K562 (cell line): ENCODE measurements at places on chromosomes 12 and 14. TPM values are rescaled to one million over a fixed set of nuclear protein-coding genes. Genes with fewer than 3 reads are reported as not detected.

- no peaks in the 10 kb centered on the region; the same call in 1 of the 2 replicates for H3K27me3 ChIP-seq
Measured at GRCh38 chr12:101599311-101599710, 4.5 kb downstream of the MYBPC1 start.

GRCh38 chr12:5830111-5830510 lies 114.9 kb downstream of the ANO2 start:
- H3K4me3 ChIP-seq = no peak overlapping the region
- DNase-seq = no peak
- no peaks in the 10 kb centered on the region for H3K27me3 ChIP-seq
- no peaks in the 10 kb centered on the region for H3K36me3 ChIP-seq

- no peak overlapping the region for H3K27ac ChIP-seq
- peaks cover 8% of the 10 kb centered on the region; the same call in 1 of the 3 replicates for H3K27me3 ChIP-seq
- no peak overlapping the region for H3K4me3 ChIP-seq
Measured at GRCh38 chr14:22386924-22387775, 201.9 kb downstream of the DAD1 start.

- no peak overlapping the region for H3K27ac ChIP-seq
- H3K4me1 ChIP-seq = no peaks in the 10 kb centered on the region
- peak; percentile 12 for DNase-seq
- H3K4me3 ChIP-seq = peak overlapping the region; percentile 48
- peaks cover 13% of the 10 kb centered on the region for H3K27me3 ChIP-seq
Measured at GRCh38 chr14:56118611-56119181, 485 bp downstream of the PELI2 start.

- no peak overlapping the region for H3K4me3 ChIP-seq
- no peak for DNase-seq
- H3K36me3 ChIP-seq = no peaks in the 10 kb centered on the region
- no peak overlapping the region for H3K27ac ChIP-seq
- H3K27me3 ChIP-seq = peaks cover 41% of the 10 kb centered on the region
Measured at GRCh38 chr12:94831081-94831751, 172.3 kb downstream of the NDUFA12 start.

DNA sequence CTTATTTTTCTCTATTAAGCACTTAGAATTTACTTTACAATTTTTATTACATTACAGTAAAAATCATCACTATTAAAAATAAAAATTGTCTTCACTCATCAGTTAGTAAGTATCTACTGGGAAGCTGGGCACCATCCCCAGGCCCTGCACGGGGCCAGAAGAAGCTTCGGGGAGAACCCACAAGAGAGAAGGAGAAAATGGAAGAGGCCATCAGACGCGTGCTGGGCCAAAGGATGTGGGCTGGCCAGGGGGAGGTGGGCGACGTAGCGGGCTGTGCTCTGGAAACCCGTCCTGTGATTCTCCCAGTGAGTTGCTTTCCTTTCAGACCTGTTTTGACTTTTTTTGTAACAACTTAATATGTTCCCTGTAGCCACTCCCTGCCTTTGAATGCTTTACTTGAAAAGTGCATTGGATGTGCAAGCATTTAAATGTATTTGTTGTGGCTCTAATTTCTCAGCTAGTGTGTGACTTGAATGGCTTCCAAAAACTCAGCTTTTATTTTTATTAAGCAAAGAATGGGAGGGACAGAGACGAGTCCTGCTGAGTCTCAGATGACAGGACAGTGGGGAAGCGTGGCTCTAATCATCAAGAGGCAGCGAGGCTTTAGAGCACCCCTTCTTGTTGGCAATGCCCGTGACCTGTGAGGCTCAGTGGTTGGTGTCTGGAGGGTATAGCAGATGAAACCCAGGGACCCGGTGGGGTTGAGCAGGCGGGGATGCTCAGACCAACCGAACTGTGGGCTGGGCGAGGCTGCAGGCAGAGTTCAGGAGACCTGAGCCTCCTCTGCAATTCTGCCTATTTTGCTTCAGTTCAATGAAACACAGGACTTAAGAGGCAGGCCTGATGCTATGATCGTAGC lies 38.8 kb downstream of the SYNE3 start:
- H3K4me3 ChIP-seq = no peak overlapping the region

- no peak overlapping the region for H3K27ac ChIP-seq
- no peaks in the 10 kb centered on the region for H3K4me1 ChIP-seq
- no peak for DNase-seq
- no peaks in the 10 kb centered on the region for H3K27me3 ChIP-seq
- H3K4me3 ChIP-seq = no peak overlapping the region
- no peaks in the 10 kb centered on the region for H3K36me3 ChIP-seq
Measured at GRCh38 chr14:37985826-37986470, 221.8 kb upstream of the SSTR1 start.

- no peak overlapping the region for H3K27ac ChIP-seq
- no peaks in the 10 kb centered on the region for H3K36me3 ChIP-seq
- H3K4me1 ChIP-seq = no peaks in the 10 kb centered on the region
- H3K4me3 ChIP-seq = no peak overlapping the region
- DNase-seq = peak; percentile 31
Measured at GRCh38 chr14:37230551-37231194, 32.9 kb downstream of the MIPOL1 start.

DNA sequence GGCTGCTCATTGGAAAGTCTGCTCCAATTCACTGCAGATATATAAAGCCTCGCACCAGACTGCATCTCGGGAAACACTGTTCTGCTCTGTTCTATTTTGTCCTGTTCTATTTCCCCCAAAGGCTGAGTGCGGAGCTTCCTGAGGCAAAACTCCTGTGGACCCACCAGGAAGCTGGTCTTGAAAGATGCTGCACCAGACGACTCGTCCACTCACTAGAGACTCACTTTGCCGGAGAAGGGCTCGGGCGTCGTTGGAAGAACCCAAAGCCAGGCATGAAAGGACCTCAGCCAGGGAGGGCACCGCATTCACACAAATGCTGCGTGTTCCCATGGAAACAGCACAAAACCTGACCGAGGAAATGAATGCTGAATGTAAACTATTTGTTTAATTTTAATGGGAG lies 331.2 kb upstream of the SFSWAP start:
- H3K27me3 ChIP-seq = peaks cover 87% of the 10 kb centered on the region
- H3K4me3 ChIP-seq = no peak overlapping the region
- H3K36me3 ChIP-seq = no peaks in the 10 kb centered on the region
- H3K27ac ChIP-seq = no peak overlapping the region
- H3K4me1 ChIP-seq = no peaks in the 10 kb centered on the region; the same call in 2 of the 3 replicates

The AHNAK2 gene
- 0.09 and 0.18 TPM in 2 replicates for total RNA-seq

The RERGL gene
- not detected in 2 replicates for total RNA-seq

The REC8 gene
- total RNA-seq = 2.5 and 2.6 TPM in 2 replicates
